ENCODE measurements at places on chromosomes 3 and 15.
A peak's percentile ranks its signal among the peaks of the same experiment; 100 is the strongest.

- no peak for DNase-seq
These were observed 585.1 kb upstream of the SUCLG2 start for GRCh38 chr3:68239542-68239941.

DNA sequence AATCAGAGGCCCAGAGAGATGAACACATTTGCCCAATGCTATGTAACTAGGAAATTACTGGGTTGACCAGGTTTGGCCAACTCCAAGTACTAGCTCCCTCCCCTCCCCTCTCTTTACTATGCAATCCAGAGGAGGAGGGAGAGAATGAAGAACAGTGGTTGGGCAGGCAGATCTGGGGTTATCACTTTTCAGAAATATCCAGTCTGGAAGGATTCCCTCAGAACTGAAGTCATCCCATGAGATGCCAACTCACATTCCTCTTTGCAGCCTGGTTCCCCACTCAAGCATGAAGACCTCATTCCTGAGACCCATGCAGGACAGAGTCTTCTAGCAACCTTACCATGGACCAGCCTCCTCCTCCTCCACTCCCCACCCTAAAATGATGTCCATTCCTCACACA is 201.1 kb downstream of the TLE3 start:
- no peak for DNase-seq

- no peak for DNase-seq
These were observed 48.9 kb downstream of the ASB7 start for GRCh38 chr15:100651253-100651652.

DNA sequence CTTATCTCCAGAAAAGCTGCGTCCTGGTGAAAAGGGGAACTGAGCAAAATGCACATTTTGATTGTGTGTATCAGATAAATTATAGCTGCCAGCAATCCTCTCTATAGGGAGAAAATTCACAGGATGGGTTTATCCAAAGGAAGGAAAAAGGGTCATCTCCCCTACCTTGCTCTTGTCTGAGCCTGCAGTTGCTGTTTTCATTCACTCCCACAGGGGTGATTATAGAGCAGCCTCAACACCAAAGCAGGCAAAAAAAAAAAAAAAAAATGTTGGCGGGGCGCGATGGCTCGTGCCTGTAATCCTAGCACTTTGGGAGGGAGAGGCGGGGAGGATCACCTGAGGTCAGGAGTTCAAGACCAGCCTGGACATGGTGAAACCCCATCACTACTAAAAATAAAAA is 333.7 kb downstream of the ROBO2 start:
- DNase-seq: no peak

GRCh38 chr3:192916371-192917027 is 1.2 kb downstream of the MB21D2 start:
- no peak for DNase-seq

- DNase-seq: peak; percentile 83
These were observed at the start of gene EDC3 for GRCh38 chr15:74695597-74696397. EDC3 (minus strand) TSS chr15:74696024; CDS start chr15:74675124, 20,900 bp downstream.

DNA sequence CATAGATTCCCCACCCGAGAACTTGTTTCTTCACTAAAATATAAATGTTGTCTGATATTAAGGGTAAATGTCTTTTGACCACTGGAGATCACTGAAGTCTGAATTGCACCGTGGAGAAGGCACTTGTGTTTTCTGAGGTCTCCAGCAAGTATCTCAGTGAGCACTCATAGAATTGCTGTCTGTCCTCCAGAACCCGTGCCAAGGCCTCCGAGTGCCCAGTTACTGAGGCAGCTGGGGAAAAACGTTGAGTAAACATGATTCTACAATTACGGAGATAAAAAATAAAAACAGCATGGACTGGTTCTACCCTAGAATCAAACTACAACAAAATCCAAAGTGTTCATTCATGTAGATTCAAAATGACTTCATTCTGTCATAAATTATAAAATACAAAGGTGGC is 60.0 kb downstream of the MLH1 start:
- DNase-seq: no peak

DNA sequence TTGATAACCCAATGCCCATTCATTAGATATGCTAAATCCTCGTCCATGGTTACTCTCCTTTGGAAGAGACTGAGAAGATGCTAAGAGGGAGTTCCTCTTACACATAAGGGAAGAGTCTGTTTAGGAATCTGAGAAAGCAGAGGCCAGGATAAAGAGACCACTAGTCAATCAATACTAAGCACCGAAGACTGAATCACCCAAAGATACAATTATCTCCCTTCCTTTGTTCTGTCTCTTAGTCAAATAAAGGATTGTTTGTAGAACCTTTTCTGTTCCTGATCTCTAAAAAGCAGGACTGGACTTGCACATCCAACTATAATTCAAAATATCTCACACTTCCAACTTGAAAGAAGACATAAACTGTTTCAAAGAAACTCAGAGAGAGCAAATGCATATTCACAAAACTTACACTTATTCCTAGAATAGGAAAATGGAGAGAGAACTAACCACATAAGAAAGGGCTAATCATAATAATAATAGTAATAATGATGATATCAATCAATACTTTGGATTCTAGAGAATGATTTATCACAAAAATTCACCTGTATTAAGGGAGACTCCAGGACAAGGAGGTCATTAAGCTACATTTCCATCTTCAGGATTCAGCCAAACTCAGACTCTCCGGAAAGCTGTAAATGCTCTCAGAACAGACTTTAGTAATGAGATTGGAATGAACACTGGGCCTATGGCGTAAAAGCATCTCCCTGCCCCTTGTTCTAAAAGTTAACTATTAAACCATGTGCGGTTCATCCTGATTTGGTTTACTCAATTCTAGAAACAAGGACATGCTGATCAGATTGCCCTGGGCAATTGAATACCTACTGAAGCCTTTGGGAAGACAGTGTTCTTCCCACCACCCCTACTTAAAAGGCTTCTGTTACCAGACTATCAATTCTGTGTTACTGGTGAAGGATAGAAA is 401.5 kb downstream of the ZBTB20 start:
- DNase-seq: no peak

DNA sequence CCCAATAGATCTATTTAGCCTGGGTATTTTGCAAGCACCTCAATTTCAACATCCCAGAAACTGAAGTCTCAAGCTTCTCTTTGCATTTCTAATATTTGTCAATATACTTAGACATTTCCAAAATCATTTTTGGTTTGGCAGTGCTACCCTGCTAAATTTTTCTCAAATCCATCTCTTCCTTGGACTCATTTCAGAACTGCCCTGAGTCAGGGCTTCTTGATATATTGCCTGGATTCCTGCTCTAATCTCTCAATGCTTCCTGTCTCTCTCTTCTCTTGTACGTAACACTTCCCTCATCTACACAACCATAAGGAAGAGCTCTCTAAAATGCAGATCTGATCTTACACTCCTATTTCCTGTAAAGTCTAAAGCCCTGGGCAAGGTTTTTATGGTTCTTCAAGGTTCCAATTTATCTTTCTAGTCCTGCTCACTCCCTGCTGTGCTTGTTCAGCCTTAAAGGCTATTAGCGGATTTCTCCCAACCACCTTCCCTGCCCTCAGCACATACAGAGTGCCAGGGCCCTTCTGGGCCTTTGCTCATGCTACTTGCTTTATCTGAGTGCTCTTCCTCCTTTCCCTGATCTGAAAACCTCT is 53.0 kb upstream of the MME start:
- no peak for DNase-seq

DNA sequence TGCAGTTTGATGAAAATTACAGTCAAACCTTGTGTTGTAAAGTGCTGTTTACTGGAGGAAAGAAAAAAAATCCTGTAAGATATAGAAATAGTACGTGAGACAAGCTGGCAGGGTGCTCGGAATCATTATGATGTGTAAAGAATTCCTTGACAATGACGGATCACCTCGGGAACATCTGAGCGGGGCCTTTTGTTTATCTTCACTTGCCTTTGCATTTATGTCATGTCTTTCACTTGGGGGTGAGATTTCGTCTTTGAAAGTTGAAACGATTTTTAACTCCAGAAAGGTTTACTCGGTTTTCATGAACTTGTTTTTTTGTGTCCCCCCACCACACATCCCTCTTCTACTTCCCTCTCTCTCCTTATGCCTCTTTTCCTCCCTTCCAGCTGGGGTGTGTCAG is 128.3 kb upstream of the VEPH1 start:
- no peak for DNase-seq

DNA sequence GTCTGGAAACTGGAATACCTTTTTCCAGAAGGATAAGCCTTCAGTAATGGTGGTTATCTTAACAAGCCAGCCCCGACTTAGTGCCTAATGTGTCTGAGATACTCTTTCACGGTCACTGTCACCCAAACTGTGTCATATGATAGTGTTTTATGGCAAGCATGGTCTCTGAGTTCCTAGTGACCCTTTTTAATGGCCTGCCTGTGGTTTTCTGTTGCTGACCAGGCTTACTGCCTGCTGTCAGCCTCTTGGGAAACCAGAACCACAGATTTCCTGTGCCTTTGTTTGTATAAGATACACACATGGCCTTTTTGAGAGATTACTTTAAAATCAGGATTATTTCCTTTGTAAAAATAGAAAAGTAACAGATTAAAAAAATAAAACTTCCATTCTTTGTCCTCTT is 22.4 kb downstream of the HPS3 start:
- no peak for DNase-seq

- no peak for DNase-seq
These were observed 91.0 kb downstream of the EPHB1 start for GRCh38 chr3:134885877-134886621.

- DNase-seq: no peak
These were observed 33.6 kb downstream of the PLSCR4 start for GRCh38 chr3:146217324-146217723.

- no peak for DNase-seq
These were observed 78.6 kb upstream of the PFN2 start for GRCh38 chr3:150049317-150049716.

DNA sequence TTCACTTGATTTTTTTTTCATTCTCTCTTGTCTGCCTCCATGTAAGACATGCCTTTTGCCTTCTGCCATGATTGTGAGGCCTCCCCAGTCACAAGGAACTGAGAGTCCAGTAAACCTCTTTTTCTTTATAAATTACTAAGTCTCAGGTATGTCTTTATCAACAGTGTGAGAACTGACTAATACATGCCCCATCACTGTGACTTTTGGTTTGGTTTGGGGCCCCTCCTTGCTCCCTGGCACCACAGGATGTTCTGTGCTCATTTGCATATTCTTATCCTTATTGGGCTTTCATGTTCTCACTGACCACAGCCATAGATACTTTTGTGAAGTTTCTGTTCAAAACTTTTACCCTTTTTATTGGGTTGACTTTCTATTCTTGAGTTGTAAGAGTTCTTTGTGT is 3.8 kb upstream of the PRR20G start:
- DNase-seq: no peak

Data from activated CD8-positive, alpha-beta memory T cell treated with anti-CD3 and anti-CD28 coated beads for 1 hour (primary cell).